ENCODE measurements at places on chromosomes 1 and 21.

GRCh38 chr1:197916500-197916983, 630 bp upstream of the LHX9 start:
- no peak for DNase-seq

DNA sequence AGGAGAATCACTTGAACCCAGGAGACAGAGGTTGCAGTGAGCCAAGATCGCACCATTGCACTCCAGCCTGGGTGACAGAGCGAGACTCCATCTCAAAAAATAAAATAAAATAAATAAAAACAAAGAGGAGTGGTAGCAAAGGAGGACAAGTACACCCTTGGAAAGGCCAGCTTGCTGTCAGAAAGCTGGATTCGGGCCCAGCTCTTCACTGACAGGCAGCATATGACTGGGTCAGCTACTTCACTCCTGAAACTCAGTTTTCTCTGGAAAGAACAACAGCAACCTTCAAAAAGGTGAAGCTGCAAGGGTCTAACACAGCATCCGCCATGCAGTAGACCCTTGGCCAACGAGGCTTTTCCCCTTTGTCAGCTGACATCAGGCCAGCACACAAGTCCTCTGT, 156.0 kb upstream of the TIAM1 start:
- DNase-seq = no peak

- DNase-seq = no peak
These were observed at the start of gene LINGO4 for GRCh38 chr1:151805066-151805820. TSS of gene LINGO4 (minus strand) at chr1:151805419. CDS start at chr1:151802704, 2,715 bp downstream.

GRCh38 chr1:206953626-206954025, 7.4 kb upstream of the PIGR start:
- no peak for DNase-seq

DNA sequence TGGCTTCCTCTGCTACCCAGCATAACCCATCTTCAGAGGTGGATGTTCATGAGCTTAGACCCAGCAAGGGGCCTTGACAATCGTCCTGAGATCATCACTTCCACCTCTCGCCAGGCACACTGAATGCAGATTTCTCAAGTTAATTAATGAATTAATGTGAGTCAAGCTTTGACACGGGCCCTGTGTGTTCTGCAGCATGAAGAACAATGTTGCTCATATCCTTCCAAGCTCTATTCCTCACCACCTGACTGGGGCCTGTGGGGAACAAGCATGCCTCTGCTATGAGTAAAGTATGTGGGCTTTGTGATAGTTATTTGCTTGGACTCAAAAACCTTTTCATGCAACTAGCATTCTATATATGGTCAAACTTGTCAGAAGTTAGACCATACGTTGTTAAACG, 122.0 kb downstream of the SEC16B start:
- DNase-seq = no peak

DNA sequence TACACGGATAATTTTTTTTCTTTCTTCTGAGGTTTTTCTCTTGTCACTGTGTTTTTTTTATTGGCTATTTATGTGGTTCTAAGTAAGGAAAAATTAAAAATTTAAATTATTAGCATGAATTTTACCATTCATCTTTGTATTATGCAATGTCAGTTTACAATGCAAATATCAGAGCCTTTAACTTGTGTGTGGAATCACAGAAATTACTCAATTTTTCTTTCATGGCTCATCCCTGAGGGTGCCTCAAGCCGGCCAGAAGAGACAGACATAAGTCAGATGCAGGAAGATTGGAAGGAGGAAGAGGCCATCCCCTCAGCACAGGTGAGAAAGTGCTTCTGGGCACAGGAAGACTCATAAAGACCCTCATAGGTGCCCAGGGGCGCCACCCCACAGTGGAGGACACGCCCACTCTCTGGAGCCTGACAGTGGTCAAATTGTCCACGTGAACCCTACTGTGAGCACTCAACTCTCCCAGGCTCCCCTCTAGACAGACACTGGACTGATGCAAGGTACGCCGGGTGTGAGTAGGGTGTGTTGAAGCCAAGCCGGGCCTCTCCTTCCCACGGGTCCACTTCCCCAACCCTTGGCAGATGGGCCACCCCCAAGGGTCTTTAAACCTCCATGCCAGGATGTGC, 9.5 kb upstream of the LDLRAP1 start:
- DNase-seq = no peak

DNA sequence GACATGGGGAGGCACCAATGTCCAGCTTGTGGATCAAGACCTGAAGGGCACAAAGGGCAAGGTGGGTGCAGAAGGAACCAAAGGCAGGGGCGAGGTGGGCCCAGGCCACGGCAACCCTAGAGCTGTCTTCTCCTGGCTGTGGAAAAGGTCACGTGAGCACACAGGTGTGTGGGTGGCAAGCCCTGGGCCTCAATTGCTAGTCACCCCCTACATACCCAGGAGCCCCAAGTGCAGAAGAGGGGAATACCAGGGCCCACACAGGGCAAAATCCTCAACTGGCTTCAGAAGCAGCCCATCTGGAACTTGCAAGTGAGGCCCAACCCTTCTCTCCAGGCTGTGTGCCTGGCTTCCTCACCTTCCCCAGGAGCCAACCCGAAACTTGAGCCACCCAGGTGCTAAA, 25.6 kb downstream of the ZBTB17 start:
- peak; percentile 31 for DNase-seq

DNA sequence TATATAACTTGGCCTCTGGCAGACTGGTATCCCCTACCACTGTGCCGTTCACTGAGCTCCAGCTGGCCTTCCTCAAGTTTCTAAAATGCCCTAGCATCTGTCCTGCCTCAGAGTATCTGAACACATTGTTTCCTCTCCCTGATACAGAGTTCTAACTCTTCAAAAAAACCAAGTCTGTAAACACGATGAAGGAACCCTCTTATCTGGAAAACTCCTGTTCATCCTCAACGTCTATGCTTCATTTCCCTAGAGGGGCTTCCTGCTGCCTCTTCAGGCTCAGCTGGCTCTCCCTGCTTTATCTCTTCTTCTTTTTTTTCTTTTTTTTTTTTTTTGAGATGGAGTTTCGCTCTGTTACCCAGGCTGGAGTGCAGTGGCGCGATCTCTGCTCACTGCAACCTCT, 5.6 kb downstream of the BSDC1 start:
- no peak for DNase-seq

DNA sequence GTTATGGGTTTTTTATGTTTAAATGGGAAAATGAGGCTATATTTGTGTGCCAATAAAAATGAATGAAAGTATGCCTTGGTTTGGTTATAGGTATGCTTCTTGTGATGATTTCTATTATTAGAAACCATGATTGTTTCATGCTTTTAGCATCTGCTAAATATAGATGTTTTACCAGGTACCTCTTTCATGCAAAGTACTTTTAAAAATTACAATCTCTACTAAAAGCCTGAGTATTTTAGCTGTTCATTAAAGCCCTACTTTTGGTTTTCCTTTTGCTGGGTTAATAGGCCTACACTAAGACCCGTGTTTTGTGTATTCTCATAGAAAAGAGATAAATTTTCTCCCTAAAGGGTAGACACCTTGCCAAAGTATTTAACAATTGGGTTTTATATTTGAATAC, 32.0 kb downstream of the MTF2 start:
- no peak for DNase-seq

DNA sequence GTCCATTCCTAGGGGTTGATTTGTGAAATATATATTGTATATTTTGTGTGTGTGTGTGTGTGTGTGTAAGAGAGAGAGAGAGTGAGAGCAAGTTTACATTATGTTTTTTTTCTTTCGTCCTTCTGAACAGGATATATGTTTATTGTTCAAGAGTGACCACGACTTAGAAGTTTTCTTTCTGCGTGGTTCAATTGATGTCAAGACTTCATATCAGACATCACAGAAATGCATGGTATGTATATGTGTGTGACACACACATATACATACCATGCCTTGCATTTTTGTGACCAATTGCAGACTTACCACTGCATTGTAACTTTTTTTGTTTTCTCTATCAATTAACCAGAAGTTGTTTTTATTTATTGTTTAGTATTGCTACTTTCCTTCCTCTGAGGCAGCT, 2.5 kb downstream of the RASAL2 start:
- no peak for DNase-seq

DNA sequence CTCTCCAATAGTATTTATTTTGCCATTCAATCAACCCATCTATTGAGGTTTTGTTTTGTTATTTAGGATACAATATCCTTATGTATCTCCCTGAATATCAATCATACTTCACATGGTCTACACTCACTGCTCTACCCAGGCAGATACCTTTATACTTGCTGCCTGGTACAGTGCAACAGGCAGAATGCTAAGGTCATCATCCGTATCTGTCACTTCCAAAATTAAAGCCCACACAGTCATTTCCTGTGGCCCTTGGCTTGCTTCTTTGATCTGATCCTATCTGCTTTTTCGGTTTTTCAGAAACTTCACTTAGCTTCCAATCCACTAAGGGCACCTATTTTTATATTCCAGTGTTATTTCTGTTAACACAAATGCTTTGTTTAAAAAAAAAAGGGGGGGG, 22.3 kb upstream of the ZZZ3 start:
- no peak for DNase-seq

- no peak for DNase-seq
These were observed 27.5 kb downstream of the RAB4A start for GRCh38 chr1:229298420-229298819.

GRCh38 chr21:31352836-31353235, 8.8 kb upstream of the TIAM1 start:
- no peak for DNase-seq

- DNase-seq = no peak
These were observed 16.7 kb downstream of the ABCG1 start for GRCh38 chr21:42235593-42235992.

- no peak for DNase-seq
These were observed 20.5 kb downstream of the HIVEP3 start for GRCh38 chr1:41898191-41898713.

DNA sequence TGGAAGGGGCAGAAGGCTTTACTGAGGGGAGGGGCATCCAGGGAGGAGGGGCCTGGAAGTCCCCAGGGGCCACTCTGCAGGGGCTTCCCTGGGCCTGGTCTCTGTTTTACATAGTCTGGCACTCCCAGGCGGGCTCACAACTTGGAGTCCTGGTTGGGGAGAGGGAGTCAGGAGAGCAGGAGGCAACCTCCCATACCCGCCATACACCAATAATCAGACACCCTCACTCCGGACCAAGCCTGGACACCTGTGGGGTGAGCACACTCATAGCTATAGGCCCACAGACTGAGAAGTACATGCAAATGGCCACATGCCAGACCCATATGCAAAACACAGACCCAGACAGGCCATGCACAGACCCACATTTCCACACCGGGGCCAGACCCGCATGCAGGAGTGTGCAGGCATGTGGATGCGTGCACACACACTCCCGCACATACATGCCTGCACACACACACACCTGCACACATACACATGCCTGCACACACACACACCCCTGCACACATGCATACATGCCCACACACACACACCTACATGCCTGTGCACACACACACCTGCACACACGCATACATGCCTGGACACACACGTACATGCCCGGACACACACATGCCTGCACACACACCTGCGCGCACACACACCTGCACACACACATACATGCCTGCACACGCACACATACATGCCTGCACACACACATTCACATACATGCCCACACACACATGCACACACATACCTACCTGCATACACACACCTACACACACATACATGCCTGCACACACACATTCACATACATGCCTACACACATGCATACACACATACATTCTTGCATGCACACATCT, 89.5 kb upstream of the RUNX3 start:
- peak; percentile 73 for DNase-seq

DNA sequence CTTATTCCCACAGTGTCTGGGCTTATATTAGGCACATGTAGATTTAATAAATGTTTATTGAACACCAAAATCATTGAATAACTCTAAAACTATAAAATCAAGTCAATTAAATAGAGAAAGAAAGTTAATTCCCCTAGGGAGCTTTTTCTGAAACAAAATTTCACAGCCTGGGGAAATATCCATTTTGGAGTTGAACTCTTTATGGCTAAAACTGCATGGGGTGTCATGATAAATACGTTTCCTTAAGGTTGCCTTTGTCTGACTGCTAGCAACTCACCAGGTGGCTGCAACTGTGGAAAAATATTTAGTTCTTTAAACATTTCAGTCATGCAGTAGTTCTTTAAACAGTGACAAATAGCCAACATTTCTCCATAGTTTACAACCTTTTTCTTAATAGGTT, 496.1 kb downstream of the LRRIQ3 start:
- DNase-seq = no peak

GRCh38 chr1:111921948-111922347, 67.5 kb downstream of the KCND3 start:
- DNase-seq = no peak

GRCh38 chr1:152880316-152880715, 2.2 kb downstream of the SMCP start:
- no peak for DNase-seq
